Activated CD8-positive, alpha-beta memory T cell treated with anti-CD3 and anti-CD28 coated beads, Interleukin-2, amount 10 ng/mL, durations not matched to agents 7 days and 5 days (primary cell): ENCODE measurements at places on chromosomes 7 and 10. TPM values are rescaled to one million over a fixed set of nuclear protein-coding genes. Genes with fewer than 3 reads are reported as not detected.

Gene PILRA
- total RNA-seq, result 1.3 TPM

Gene OR2A14
- not detected for total RNA-seq

DNA sequence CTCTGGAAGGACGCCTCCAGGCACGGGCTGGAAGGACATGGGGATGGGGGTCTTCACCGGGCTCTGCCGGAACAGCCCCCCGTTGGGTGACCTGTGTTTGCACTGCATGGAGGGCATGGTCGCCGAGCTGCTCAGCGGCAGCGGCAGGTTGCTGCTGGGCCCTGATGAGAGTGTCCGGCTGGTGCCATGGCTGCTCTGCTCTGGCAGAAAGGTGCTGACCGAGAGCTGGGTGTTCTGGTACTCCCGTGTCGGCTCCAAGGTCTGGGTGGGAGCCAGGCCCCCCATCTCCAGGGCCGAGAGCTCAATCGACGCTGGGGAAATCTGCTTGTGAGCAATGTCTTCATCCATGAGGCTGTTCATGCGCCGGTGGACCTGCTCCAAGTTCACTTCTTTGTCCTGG is 764.3 kb downstream of the GRID1 start:
- no peak for DNase-seq

Gene ZNF488
- total RNA-seq, result not detected

DNA sequence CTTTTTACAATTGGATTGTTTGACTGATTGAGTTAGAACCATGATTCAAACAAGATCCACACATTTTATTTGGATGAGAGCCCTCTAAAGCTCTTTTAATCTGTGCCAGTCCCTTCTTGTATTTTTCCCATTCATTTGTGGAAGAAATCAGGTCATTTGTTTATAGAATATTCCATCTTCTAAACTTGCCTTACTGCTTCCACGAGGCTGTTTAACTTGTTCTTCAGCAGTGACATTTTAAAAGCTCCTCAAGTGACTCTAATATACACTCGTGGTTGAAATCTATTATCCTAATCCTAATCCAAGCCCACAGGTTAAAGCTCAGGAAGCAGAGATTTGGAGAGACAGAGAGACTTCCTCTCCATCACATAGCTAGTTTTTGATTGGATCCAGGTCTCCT is 155.4 kb upstream of the SVIL start:
- no peak for DNase-seq

GRCh38 chr10:31299119-31299518 is 19.9 kb upstream of the ZEB1 start:
- DNase-seq, result no peak

DNA sequence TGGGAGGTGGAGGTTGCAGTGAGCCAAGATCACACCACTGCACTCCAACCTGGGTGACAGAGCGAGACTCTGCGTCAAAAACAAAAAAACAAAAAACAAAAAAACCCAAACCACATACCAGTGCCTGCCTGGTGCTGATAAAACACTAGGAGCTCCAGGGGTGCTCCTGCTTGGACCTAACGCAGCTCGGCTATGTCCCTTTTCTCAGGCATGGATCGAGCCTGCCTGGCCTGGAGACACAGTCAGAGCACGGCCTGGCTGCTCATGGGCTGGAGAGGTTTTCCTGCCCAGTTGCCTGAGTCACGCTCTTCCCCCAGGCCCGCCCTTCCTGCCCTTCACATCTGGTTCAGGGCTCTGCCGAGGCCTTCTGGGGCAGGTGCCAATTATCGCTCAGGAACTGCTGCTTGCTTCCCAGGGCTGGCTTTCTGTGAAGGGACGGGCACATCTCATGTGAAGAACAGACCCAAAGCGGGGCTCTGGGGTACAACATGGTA is 12.6 kb upstream of the NPFFR1 start:
- DNase-seq, result no peak

GRCh38 chr10:28503114-28503513 is 29.8 kb upstream of the WAC start:
- DNase-seq, result no peak

Gene TSPAN12
- not detected for total RNA-seq

Gene NKX1-2
- total RNA-seq, result not detected

DNA sequence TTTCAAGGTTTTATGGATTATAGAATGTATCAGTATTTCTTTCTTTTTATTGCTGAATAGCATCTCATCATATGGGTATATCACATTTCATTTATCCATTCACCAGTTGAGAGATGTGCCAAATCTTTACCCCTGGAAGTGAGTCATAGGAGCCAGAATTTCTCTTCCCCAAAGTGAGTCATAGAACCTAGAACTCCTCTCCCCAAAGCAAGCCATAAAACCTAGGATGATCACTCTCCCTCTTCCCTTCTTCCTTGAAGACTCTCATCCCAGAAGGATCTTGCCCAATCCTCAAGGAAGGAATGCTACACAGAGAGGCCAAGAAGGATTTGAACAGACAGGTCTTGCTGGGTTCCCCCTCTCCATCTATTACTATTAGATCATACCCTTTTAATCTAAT is 199.9 kb downstream of the EVX1 start:
- DNase-seq, result no peak

GRCh38 chr7:14837216-14837615 is 65.3 kb downstream of the DGKB start:
- DNase-seq, result no peak
